ENCODE measurements at places on chromosomes 12 and 14.

- DNase-seq: no peak
Observed at GRCh38 chr14:31159682-31160296, 47.8 kb downstream of the HECTD1 start.

- DNase-seq: peak; percentile 33
Observed at GRCh38 chr14:104977681-104978653, at the start of gene AHNAK2. Gene AHNAK2, minus strand, starts transcription at chr14:104978374. Its CDS starts 137 bp downstream, at chr14:104978237.

GRCh38 chr14:74835645-74836250 lies 40.2 kb downstream of the PROX2 start:
- DNase-seq: no peak

- no peak for DNase-seq
Observed at GRCh38 chr12:132364348-132364902, 35.0 kb upstream of the GALNT9 start.

- DNase-seq: no peak
Observed at GRCh38 chr12:46944088-46944487, 118.3 kb upstream of the SLC38A4 start.

- no peak for DNase-seq
Observed at GRCh38 chr14:87698481-87698880, 294.5 kb downstream of the GALC start.

DNA sequence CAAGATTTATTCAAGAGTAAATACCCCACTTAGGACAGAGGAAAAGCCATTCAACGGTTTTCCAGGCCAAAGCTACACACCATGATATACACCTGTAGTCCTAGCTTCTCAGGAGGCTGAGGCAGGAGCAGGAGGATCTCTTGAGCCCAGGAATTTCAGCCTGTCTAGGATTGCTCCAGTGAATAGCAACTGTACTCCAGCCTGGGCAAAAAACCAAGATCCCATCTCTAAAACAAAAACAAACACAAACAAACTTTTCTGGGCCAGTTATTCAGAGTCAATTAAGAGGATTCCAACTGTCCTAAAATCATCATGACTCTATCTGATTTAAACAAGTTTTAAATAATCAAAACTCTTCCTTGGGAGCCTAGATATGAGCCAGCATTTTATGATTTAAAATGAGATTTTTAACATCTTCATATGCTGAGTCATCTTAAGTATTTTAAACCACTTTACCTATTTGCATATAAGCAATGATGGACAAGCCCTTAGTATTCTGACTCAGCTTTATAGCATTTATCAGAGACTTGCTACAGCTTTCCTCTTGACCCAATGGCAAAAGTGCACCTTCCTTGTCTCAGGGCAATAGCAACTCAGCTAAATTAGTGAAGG lies 77.1 kb downstream of the KCNMB4 start:
- DNase-seq: no peak

DNA sequence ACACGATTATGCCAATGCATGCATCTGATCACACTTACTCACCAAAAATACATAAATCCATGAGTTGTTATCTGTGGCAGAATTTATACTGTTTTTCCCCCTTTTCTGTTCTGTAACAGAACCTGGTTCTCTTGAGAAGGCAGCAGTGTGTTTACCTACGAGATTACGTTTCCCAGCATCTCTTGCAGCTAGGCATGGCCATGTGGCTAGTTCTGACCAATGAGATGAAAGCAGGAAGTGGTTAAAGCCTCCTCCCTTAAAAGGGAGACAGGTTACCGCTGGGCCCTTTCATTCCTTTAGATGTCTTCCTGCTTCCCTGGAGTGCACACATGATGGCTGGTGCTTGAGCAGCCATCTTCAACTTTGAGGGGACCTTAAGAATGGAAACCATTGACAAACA lies 11.7 kb upstream of the ASPG start:
- no peak for DNase-seq

- DNase-seq: no peak
Observed at GRCh38 chr12:103908877-103909276, 21.3 kb upstream of the HSP90B1 start.

- no peak for DNase-seq
Observed at GRCh38 chr12:5518584-5519365, 86.9 kb downstream of the NTF3 start.

- no peak for DNase-seq
Observed at GRCh38 chr14:61911574-61911973, 149.4 kb downstream of the SNAPC1 start.

DNA sequence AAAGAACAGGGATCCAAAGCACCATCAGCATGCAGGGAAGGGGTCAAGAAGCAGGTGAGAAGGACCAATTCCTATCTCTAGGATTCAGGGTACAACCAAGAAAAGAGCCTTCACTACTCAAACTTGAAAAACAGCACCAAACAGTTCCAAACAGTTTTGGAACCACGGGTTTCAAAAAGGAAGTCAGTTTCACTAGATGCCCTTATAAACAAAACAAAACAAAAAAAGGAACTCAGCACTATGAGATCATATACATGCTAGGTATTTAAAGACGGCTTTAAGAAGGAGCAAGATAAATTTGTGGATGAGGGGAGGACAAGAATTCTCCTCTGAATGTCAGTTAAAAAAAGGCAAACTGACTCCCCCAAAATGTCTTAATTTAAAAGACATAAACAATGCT lies 6.0 kb downstream of the INSM2 start:
- DNase-seq: no peak

DNA sequence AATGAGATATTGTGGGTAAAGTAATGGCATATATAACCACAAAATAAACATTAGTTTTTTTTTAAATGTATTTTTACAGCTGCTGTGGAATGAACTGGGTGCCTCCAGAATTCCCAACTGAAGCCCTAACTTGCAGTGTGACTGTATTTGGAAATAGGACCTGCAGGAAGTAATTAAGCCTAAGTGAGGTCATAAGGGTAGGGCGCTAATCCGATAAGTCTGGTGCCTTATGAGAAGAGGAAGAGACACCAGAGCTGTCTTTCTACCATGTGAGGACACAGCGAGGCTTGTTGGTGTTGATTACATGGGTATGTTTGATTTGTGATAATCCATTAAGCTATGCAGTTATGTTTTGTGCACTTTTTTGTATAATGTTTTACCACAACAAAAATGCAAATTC lies 136.8 kb downstream of the TPH2 start:
- DNase-seq: no peak

GRCh38 chr14:64569138-64569631 lies 19.4 kb downstream of the PPP1R36 start:
- DNase-seq: no peak

DNA sequence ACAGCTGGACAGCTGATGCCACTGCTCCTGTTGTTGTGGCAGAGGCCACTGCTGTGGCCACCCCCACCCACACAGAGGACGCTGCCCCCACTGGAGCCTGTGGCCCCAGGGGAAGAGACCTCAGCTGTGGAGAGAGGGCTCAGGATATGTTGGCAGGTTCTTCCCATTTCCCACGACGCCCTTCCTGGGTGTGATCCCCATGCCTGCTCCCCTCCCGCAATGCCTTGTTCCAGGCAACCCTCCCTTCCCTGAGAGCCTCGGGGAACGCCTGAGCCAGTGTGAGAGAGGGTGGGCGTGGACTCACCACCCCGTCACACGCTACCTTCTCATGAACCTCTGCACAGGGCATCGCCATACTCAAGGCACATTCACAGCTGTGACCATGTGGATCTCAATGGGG lies 5.7 kb upstream of the KRT82 start:
- no peak for DNase-seq
